Stimulated activated CD4-positive, alpha-beta T cell treated with anti-CD3 and anti-CD28 coated beads, Interleukin-1b, Interleukin-23, amount 100 ng/mL, for 1 hour (primary cell): ENCODE measurements at places on chromosomes 7 and 10.

DNA sequence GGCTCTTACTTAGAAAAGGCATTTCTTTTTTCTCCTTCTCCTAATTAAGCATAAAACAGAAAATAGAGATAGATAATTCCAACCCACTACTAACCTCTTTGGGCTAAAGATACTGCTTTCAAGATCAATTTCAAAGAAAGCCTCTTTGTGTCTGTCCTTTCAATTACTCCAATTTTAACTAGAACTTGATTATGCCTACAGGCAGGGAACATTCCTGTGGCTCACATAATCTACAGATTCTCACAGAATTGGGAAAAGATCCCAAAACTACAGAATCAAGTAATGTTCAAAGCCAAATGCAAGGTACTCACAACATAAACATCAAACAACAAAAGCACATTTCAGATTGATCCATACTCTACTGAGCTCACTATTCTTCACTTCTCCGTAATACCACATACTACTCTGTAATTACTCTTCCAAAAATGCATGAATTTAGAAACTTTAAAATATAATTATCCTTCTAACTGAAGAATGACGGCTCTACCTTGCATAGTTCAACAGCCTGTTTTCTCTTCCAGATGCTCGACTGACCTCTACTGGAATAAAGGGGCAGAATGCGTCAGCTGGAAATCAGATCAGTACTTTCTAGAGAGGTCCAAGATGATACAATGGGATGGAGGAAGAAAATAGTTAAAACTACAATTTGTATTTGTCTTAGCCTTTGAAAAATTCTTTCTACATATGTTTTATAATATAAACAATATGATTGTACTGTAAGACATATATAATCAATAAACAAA lies 3.9 kb downstream of the MTERF1 start:
- no peak for DNase-seq

- no peak for DNase-seq
Observed at GRCh38 chr7:132395361-132395760, 180.9 kb downstream of the PLXNA4 start.

DNA sequence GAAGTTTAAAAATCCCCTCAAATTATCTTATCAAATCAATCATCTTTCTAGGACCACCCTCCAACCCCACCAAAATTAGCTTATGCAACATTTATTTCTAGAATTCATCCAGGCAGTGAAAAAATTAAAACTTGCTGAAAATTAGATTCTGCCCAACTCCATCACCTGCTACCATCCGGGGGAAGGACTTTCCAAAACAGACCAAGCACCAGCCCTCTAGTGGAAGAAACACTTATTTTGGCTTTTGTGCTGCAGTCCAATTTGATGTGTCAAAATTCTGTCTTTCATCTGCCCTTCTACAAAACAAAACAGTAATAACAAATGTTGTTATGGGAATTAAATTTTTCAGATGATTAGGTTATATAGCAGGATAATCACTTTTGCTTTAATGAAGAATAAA lies 35.1 kb downstream of the GCC1 start:
- DNase-seq: no peak

GRCh38 chr10:110163192-110163773 lies 44.1 kb upstream of the MXI1 start:
- no peak for DNase-seq

DNA sequence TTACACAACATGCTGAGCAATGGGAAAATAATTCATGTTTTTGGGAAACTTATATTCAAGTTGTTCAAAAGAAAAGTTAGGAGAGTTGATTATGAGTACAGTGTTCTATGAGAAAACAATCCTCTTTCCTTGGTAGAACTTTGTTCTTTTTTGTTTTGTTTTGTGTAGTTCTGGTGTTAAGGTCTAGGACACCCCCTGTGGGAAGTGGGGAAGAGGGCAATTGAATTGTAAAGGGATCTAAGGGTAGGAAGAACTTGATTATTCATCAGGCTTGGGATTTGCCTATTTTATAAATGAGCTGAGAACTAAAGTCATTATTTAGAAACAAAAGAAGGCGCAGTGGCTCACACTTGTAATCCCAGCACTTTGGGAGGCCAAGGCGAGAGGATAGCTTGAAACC lies 25.9 kb upstream of the CDK13 start:
- DNase-seq: no peak

DNA sequence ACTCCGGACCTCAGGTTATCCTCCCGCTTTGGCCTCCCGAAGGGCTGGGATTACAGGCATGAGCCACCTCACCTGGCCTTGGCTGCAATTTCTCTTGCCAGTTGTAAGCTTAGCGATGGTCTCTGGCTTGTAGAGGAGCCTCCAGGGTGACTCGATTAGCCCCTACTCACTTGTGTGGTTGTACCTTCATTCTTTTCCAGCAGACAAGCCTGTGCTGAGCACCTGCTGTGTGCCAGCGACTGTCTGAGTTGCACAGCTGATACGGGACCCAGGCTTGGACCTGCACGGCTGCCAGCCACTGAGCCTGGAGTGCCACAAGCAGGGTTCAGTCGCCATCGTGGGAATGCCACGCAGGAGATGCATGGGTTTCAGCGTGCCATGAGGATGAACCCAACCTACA lies 42.0 kb upstream of the DNAJB6 start:
- DNase-seq: no peak

DNA sequence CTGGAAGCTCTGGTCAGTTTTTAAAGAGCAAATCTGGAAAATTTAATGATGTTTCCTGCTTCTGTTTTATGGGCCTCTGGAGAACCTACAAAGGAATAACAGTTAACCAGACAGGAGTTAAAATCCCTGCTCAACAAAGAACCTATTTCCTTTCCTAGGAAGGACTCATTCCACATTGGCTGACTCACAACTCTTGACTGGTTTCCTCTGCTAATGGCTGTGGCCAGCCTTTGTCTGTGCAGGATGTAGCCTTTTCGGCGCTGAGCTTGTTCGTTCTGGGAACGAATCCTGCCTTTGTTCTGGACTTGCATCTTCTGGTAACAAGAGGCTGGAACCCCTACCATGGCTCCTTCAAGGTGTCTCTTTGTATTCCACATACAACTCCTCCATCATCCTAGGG lies 112.8 kb upstream of the PDCD4 start:
- DNase-seq: no peak

GRCh38 chr7:67653856-67654454 lies 657.3 kb downstream of the TYW1 start:
- no peak for DNase-seq

- no peak for DNase-seq
Observed at GRCh38 chr10:112375721-112376395, 1.9 kb downstream of the ACSL5 start.

GRCh38 chr10:99532687-99533495 lies at the start of gene NKX2-3:
TSS of gene NKX2-3 (plus strand) at chr10:99532942. CDS start at chr10:99533132, 190 bp downstream.
- no peak for DNase-seq

DNA sequence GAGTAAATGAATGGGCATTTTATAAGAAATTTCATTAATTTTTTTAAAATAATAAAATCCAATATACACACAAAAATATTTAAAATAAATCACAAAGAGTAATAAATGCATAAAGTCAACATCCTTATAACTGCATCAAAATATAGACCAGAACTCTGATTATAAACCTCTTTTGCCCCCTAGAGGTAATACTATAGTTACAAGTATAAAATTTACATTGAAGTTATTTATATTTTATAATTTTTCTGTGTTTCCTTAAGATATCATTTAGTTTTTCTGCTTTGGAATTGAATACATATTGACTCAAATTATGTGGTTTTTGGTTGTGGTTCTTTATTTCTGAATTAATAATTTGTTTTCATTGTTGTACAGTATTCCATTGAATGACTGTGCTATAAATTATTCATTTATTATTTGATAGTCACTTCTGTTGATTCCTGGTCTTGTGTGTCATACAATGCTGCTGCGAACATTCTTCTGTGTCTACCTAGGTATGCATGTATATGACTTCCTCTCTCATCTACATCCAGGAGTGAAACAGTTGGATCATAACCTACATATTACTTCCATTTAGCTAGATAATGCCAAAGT lies 673.6 kb downstream of the IPMK start:
- DNase-seq: no peak

GRCh38 chr7:104240401-104240800 lies 32.6 kb upstream of the ORC5 start:
- DNase-seq: no peak

DNA sequence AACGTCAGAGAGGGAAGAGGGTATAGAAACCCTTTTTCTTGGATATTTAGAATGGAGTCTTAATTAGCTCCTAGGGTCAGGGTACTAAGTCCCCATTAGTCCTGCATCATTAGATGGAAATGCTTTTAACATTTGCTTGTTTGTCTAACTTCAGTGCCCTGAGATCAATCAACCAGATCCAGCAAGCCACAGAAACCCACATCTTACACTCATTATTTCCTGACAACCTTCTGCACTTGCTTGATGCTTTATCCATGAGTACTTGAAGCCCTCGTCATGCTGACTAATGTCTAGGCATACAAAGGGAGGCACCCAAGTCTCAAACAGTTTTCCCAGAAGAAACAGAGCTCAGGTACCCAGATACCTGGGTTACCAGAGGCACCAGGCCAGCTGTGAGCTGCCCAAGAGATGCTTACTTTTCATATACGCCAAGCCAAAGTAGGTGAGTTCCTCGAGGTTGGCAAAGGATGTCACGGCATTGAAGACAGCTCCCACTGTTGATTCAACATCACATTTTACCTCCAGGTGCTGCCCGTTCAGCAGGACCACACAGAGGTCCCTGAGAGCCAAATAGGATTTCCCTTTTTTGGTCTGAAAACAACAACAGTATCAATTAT lies 42.7 kb downstream of the FRMPD2 start:
- no peak for DNase-seq
